ENCODE measurements at places on chromosomes 5 and 9. TPM values are rescaled to one million over a fixed set of nuclear protein-coding genes. Genes with fewer than 3 reads are reported as not detected.

Gene PCA3
- polyA plus RNA-seq = not detected

Gene IGFBPL1
- 0.20 TPM for polyA plus RNA-seq

Gene CENPH
- polyA plus RNA-seq = 32.7 TPM

Gene RNF208
- polyA plus RNA-seq = 1.2 TPM

Gene PRRC1
- polyA plus RNA-seq = 22.1 TPM

Gene PCSK5
- 0.48 TPM for polyA plus RNA-seq

Gene ECSCR
- not detected for polyA plus RNA-seq

Gene PCDHGA9
- 0.02 TPM for polyA plus RNA-seq

Gene EQTN
- 0.14 TPM for polyA plus RNA-seq

Gene DIAPH1
- polyA plus RNA-seq = 118 TPM

Gene JADE2
- 11.7 TPM for polyA plus RNA-seq

Gene WNT8A
- not detected for polyA plus RNA-seq

Gene GCNT4
- 0.70 TPM for polyA plus RNA-seq

Gene GAS1
- 0.72 TPM for polyA plus RNA-seq

Gene LCN10
- polyA plus RNA-seq = not detected

Gene CCIN
- polyA plus RNA-seq = 0.12 TPM

Gene TMEM215
- not detected for polyA plus RNA-seq

Gene STPG3
- not detected for polyA plus RNA-seq

Gene SPAG8
- 0.36 TPM for polyA plus RNA-seq

Gene AQP3
- polyA plus RNA-seq = 192 TPM

Gene DRD1
- not detected for polyA plus RNA-seq

Gene SOX30
- not detected for polyA plus RNA-seq

Gene CER1
- not detected for polyA plus RNA-seq

Gene ZBTB6
- 3.5 TPM for polyA plus RNA-seq

Gene GLRA1
- polyA plus RNA-seq = not detected

Gene PLAA
- 14.4 TPM for polyA plus RNA-seq

Gene FSTL4
- 0.29 TPM for polyA plus RNA-seq

Gene GPR151
- polyA plus RNA-seq = not detected

Gene IL13
- not detected for polyA plus RNA-seq

Gene NFIL3
- polyA plus RNA-seq = 8.4 TPM

Gene ARHGEF37
- 0.96 TPM for polyA plus RNA-seq

Gene F2RL2
- polyA plus RNA-seq = 0.06 TPM

Gene FLT4
- 0.06 TPM for polyA plus RNA-seq

Gene SPATA24
- 5.7 TPM for polyA plus RNA-seq

Gene TPRN
- 6.1 TPM for polyA plus RNA-seq

Gene ALDH7A1
- polyA plus RNA-seq = 112 TPM

Gene MYOT
- polyA plus RNA-seq = 0.07 TPM

Gene CARTPT
- not detected for polyA plus RNA-seq

Gene CCNJL
- polyA plus RNA-seq = 2.5 TPM
